ENCODE measurements at places on chromosomes 16 and 17.
A peak's percentile ranks its signal among the peaks of the same experiment; 100 is the strongest.

DNA sequence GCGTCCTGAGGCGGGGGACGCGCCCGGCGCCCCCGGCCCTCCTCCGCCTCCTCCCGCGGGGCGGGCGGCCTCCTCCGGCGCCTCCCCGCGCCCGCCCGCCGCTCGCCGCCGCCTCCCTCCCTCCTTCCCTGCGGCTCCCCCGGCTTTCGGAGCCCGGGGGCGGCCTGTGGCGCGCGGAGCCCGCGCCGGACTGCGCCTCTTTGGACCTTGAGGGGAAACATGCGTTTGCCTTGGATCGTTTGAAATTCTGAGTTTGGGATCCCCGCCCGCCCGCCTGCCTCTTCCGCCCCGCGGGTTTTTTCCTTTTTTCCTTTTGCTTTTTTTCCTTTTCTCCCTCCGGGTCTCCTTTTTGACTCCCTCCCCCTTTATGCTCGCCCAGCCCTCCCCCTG is 390 bp downstream of the ZNRF1 start:
- no peak for DNase-seq

- DNase-seq = no peak
Measured at GRCh38 chr17:16477255-16477654, 14.7 kb downstream of the LRRC75A start.

DNA sequence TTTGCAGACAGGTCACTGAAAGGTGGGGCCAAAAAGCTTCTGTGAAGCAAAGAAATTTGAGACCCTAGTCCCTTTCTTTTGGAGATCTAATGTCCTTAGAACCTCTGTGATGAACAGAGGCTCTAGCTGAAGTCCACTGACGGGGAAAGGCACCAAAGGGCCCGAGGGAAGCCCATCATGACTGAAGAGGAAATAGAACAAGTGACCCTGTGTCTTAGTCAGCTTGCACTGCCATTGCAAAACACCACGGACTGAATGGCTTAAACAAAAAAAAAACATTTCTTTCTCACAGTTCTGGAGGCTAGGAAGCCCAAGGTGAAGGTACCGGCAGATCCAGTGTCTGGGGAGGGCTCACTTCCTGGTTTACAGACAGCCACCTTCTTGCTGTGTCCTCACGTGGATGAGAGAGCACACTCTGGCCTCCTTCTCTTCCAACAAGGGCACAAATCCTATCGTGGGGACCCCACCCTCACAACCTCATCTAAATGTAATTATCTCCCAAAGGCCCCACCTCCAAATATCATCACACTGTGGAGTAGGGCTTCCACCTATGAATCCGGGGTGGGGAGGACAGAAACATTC is 24.3 kb upstream of the ASGR2 start:
- DNase-seq = no peak

DNA sequence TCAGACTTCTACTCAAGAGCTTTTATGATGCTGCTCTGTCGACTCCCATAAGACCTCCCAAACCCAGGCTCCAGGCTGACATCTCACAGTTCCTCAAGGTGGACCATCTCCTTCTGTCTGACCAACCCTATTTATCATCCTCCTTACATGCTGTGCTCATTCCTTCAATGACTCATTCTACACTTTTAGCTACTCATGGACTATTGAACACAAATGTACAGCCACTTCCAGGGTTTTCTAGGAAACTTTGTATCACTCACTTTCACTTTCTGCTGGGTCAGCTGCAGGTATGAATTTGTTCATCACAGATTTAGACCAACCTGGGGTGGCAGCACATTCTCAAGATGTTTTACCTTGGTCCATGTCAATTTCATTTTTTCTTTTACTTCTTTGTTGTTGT is 162.4 kb upstream of the FAM20A start:
- no peak for DNase-seq

- DNase-seq = no peak
Measured at GRCh38 chr16:78684030-78684611, 584.7 kb downstream of the WWOX start.

DNA sequence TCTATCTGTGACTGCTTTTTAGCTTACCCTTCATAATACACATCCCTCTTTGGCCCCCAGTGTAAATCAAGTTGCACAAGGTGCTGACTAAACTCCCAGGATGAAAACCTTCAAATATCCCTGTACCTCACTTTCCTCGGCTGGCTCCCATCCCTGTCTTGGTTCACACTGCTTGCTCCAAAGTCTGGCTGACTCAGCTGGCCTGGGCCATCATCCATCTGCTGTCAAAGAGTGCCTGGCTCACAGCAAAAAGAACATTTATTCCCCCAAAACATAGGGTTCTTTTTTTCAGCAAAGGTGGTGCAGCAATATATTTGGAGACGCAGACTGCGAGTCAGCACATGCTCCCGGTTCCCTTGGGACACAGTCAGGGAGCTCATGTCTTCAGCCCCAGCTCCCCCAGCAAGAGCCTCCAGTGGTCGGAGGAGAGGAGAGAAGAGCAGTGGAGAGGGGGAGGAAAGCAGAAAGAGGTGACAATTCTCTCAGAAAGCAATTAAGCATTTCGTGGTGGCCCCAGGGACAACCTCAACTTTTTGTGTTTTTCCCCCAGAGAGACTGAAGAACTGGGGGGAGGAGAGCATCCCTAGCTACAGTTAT is 26.1 kb downstream of the GPR142 start:
- no peak for DNase-seq

- DNase-seq = no peak
Measured at GRCh38 chr17:81578561-81579225, 26.5 kb upstream of the FAAP100 start.

DNA sequence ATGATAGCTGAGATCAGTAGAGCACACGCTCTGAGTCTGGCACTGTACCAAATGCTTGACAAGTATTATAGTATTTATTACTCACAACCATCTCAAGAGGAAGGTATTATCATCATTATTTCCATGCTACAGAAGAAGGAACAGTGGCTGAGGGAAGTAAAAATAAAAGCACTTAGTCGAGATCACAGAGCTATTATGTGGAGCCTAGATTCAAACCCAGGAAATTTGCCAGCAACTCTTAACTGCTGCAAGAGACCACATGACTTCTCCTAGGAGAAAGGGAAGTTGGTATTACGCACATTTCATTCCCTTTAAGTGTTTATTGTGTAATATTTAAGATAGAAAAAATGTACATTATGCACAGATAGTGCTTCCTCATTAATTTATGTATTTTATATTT is 1.0 kb upstream of the RHOT1 start:
- DNase-seq = peak; percentile 59

DNA sequence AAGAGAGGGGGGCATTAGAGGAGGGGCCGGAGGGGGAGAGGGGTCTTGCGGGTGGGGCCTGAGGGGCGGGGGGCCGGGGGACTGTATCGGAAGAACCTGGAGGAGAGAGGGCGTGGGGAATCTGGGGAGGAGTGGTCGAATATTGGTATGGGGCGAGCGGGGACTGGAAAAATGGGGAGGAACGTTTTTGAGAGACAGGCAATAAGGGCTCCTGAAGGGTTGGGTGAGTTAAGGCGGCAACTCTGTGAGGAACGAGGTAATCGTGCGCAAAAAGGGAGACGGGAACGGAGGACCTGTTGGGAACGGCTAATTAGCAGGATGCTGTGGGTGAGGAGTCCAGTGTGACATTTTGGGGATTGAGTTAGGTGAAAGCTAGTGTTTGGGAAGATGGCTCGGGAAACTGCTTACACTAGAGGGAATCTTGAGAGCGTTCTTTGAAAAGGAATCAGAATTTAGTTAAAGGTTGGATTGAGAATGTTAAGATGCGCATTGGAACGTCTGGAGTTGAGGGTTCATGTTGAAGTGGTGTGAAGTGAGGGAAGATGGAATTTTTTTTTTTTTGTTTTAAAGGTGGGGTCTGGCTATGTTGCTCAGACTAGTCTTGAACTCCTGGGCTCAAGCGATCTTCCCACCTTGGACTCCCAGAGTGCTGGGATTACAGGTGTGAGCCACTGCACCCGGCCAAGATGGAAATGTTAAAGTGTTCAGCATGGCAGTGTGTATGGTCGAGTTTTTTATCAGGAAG is 662 bp downstream of the WIPF2 start:
- peak; percentile 74 for DNase-seq

GRCh38 chr16:59886021-59886420 is 1151.9 kb upstream of the GOT2 start:
- DNase-seq = no peak

DNA sequence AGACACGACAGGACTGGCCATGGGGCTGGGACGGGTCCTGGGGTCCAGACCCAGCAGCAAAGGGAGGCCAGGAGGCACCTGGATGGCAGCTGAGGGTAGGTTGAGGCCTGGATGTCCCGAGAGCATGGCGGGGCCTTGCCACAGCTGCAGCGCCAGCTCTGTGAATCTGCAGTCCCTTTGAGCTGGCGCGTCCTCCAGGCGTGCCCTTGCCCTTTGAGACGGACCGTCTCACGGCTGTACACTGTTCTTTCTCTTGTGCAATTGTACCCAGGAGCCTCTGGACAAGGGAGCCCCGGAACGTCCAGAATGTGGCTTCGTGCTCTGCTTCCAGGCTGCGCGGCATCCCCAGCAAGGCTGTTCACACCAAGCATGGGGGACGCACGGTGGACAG is 69.5 kb upstream of the CIBAR2 start:
- DNase-seq = no peak

- no peak for DNase-seq
Measured at GRCh38 chr16:76748461-76749348, 442.3 kb upstream of the MON1B start.

DNA sequence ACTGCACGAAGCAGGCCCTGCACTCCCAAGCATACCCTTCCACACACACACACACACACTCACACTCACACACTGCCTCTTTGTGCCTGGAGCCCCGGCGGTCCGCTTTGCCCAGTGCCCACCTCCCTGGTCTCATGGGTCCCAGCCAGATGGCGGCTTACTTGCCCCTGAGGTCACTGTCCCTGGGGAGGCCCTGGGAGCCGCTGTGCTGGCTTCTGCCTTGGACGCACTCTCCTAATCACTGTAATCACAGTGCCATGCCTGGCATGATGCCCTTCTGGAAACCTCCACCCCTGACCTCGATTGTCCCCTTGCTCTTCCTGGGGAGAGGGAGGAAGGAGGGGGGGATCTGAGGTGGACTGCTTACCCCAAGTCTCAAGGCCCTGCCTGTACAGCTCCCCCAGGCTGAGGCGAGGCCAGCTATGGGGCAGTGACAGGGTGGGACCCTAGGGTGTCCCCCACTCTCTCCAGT is 36.0 kb downstream of the ARHGAP23 start:
- no peak for DNase-seq
